ENCODE measurements at places on chromosomes 6 and 20. TPM values are rescaled to one million over a fixed set of nuclear protein-coding genes. Genes with fewer than 3 reads are reported as not detected.

LST1 gene
- not detected for total RNA-seq

EPM2A gene
- total RNA-seq, result 14.7 TPM

NKAIN2 gene
- 3.1 TPM for total RNA-seq

POM121L2 gene
- not detected for total RNA-seq

PTCRA gene
- total RNA-seq, result not detected

BTBD9 gene
- total RNA-seq, result 25.6 TPM

TRIM10 gene
- not detected for total RNA-seq

RFX6 gene
- total RNA-seq, result 28.7 TPM

SYNE1 gene
- 58.8 TPM for total RNA-seq

RAB44 gene
- total RNA-seq, result not detected

DNA sequence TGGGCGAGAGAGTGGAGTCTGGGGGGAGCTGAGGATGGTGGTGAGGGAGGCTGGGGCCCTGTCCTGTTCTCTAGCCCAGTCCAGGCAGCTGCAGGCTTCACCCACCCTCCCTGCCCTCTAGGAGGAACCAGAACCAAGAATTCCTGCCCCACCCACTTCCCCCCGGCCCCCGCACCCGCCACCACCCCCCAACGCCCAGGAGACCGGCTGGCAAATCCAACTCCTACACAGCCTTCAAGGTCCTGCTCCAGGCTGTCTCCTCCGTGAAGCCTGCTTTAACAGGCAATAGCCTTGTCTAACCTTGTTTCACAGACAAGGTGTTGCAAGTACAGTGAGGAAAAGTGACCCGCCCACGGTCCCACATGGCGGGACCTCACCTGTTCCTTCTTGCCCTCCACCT, 2.4 kb downstream of the SPDEF start:
- no peak for DNase-seq
- H3K4me3 ChIP-seq, result no peak overlapping the region
- peaks cover 13% of the 10 kb centered on the region for H3K4me1 ChIP-seq
- peaks cover 25% of the 10 kb centered on the region for H3K27me3 ChIP-seq
- H3K27ac ChIP-seq, result no peak overlapping the region

- H3K27ac ChIP-seq, result no peak overlapping the region
- H3K4me3 ChIP-seq, result no peak overlapping the region
- no peaks in the 10 kb centered on the region for H3K27me3 ChIP-seq
- H3K4me1 ChIP-seq, result peaks cover 7% of the 10 kb centered on the region
These were observed 37.1 kb downstream of the TOP1 start for GRCh38 chr20:41065716-41066115.

DNA sequence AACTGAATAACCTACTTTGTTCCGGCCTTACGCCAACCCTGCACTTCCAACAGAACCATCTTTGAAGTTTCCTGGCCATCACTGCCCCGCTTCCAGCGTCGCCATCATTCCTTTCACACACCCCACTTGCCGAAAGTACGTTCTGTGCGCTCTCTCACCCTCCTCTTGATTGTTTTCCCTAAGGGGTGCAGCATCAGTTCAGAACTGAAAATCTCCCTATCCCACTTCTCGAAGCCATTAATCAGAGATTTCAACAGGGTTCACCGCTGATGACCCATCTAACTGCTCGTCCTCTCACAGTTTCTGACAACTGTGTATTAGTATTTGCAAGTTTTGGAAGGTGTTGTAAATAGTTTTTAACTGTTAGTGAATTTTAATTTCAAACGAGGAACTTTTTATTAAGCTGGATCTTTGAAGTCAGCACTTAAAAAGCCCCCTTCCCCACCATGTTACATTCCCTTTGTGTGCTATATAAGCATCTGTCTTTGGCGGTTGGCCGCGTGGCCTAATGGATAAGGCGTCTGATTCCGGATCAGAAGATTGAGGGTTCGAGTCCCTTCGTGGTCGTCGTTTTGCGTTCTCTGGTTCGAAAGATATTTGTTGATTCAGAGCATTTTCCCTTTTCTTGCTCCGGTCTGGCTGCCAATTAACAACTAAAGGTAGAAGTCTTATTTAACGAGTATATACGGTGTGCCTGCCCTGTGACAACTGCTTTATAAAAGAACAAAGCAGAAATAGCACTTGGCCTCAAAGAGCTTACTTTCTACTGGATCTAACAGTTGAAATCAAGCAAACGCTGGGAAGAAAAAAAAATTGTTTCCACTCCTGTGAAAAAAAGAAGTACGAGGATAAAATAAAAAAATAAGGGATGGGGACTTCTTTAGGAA, 42.6 kb downstream of the TRIM27 start:
- H3K36me3 ChIP-seq, result no peaks in the 10 kb centered on the region
- peaks cover 7% of the 10 kb centered on the region for H3K4me1 ChIP-seq
- peak overlapping the region; percentile 97 for H3K27ac ChIP-seq
- DNase-seq, result peak; percentile 75
- H3K4me3 ChIP-seq, result peak overlapping the region; percentile 96

- H3K36me3 ChIP-seq, result peaks cover 2% of the 10 kb centered on the region
- peaks cover 20% of the 10 kb centered on the region for H3K27me3 ChIP-seq
- no peak overlapping the region for H3K4me3 ChIP-seq
- no peak overlapping the region for H3K27ac ChIP-seq
- peaks cover 44% of the 10 kb centered on the region for H3K4me1 ChIP-seq
These were observed 155.9 kb downstream of the NFATC2 start for GRCh38 chr20:51386586-51386985.

DNA sequence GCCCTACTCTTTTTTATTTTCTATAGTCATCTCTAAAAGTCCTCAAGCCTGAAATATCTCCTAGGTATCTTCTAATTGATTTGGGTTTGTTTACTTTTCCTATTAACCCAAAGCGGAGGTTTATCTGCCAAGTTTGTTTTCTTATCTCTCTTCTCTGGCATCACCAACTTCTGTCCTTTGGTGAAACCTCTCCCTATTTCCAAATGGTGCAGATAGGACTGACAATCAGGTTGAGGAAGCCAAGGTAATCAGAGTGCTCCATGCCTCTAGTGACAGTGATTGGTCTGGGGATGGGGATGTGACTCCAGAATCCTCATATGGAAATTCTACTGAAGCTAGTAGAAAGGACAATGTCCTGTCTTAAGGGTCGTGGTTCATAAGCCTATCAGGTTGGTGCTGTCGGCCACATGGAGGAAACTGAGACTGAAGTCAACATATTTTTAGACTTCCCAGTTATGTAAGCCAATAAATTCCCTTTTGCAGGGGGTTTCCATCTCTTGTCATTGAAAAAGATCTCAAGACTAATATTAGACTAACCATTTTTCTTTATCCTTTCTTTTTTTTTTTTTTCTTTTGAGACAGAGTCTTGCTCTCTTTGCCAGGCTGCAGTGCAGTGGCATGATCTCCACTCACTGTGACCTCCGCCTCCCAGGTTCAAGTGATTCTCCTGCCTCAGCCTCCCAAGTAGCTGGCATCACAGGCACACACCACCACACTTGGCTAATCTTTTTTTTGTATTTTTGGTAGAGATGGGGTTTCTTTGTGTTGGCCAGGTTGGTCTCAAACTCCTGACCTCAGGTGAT, 28.0 kb downstream of the KIF6 start:
- DNase-seq, result no peak
- H3K27ac ChIP-seq, result no peak overlapping the region
- peaks cover 5% of the 10 kb centered on the region for H3K4me1 ChIP-seq
- H3K27me3 ChIP-seq, result no peaks in the 10 kb centered on the region

DNA sequence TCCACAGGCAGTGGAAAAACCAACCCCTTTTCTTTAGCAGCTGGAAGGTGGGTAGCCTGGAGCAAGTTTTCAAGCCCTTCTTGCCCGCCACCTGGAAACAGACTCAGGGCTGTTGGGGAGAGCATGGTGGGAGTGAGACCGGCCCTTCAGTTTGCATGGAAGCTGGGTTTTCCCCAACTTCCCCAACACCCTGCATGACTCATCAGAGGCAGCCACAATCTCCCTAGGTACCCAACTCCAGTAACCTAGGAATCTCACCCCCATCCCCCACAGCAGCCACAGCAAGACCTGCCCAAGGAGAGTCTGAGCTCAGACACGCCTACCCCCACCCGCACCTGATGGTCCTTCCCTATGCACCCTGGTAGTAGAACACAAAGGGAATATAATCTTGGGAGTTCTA, 86.3 kb upstream of the IRAK1BP1 start:
- H3K36me3 ChIP-seq, result no peaks in the 10 kb centered on the region
- peaks cover 4% of the 10 kb centered on the region for H3K4me1 ChIP-seq

DNA sequence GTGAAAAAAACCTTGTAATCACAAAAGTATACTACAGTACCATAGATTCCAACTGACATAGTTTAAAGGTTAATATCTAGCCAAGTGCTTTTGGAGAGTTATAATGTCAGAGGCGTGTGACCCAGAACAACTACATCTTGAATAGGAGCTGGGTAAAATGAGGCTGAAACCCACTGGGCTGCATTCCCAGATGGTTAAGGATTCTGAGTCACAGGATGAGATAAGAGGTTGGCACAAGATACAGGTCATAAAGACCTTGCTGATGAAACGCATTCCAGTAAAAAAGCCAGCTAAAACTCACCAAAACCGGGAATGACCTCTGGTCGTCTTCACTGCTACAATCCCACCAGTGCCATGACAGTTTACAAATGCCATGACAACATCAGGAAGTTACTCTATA, 22.4 kb upstream of the KIAA0408 start:
- H3K27ac ChIP-seq, result no peak overlapping the region
- no peaks in the 10 kb centered on the region for H3K36me3 ChIP-seq
- H3K4me3 ChIP-seq, result no peak overlapping the region
- no peaks in the 10 kb centered on the region for H3K27me3 ChIP-seq

- no peak for DNase-seq
- H3K27me3 ChIP-seq, result peaks cover 52% of the 10 kb centered on the region
- no peaks in the 10 kb centered on the region for H3K36me3 ChIP-seq
These were observed 10.4 kb upstream of the SNRPB2 start for GRCh38 chr20:16719421-16719820.

GRCh38 chr6:123655521-123656306, 19.0 kb upstream of the TRDN start:
- no peak overlapping the region for H3K4me3 ChIP-seq
- H3K27me3 ChIP-seq, result no peaks in the 10 kb centered on the region
- no peaks in the 10 kb centered on the region for H3K4me1 ChIP-seq
- DNase-seq, result no peak
- no peak overlapping the region for H3K27ac ChIP-seq

DNA sequence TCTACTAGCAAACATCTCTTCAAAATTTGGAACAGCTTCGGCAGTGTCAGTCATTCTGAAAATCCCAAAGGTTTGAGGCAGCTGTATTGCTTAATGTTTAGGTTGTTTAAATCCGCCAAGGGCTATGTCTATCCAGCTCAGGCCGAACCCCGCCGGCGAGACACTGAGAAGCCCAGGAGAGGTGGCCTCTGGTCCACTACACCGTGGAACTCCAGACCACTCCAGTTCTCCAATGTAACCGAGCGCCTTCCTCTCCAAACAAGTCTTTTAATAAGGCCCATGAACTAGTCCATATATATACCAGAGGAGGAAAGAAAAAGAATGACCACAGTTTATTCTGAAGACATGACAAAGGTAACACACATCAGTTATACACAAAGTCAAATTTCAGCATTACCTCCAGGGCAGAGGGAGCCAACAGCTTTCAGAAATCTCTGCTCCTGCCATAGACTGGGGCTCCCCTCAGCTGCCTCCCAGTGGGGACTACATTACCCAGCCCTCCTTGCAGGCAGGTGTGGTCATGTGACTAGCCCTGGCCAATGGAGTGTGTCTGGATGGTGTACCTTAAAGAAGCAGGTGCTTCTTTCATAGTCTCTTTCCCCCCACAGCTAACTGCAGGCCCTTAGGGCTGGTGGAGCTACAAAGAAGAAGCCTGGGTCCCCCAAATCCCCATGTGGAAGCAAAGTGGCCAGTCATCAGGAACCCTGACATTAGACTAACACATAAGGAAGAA, at the start of gene RAMACL:
TSS of gene RAMACL (minus strand) at position 255 of the 733 bp plus-strand sequence. CDS start at position 54, 201 bp downstream.
- H3K4me1 ChIP-seq, result no peaks in the 10 kb centered on the region
- no peaks in the 10 kb centered on the region for H3K36me3 ChIP-seq
- H3K4me3 ChIP-seq, result no peak within 1 kb of the TSS
- DNase-seq, result no peak
- no peak within 1 kb of the TSS for H3K27ac ChIP-seq

DNA sequence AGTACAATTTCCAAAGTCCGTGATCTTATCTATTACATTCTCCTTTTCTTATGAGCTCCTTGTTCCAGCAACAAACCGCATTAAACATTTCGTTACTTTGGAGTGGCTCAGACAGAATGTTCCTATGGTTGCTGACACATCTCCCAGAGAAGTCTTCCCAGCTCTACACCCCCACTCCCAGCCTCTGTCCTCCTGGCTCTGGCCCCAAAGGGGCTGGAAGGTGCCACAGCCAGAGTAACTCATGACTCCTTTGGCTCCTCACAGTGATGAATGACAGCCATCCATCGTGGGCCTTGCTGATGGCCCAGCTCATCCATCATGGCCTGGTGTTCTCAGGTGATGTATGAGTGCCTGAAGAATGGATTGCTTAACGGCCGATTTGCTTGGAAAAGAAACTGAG, 203.0 kb downstream of the DHX35 start:
- H3K4me3 ChIP-seq, result no peak overlapping the region
- H3K27ac ChIP-seq, result no peak overlapping the region
- H3K36me3 ChIP-seq, result no peaks in the 10 kb centered on the region

DNA sequence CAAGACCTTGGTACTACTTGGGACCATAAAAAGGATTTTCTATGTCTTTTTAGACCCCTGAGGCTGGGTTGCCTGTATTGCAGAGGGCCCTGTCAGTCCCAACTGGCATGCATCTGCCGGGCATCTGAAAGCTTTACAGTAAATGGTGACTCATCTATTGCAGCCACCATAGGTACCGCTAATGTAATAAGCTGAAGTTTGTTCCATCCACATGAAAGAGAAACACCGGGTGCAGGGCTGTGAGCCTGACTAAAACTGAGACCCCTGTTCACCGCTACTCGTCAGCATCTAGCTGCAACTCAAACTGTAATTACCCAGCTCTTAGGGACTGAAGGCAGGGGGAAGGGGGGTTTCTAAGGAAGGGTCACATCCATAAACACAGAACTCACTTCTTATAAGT, 49.5 kb downstream of the TRERF1 start:
- H3K4me1 ChIP-seq, result peaks cover 3% of the 10 kb centered on the region
- no peak for DNase-seq
- no peak overlapping the region for H3K4me3 ChIP-seq
- no peaks in the 10 kb centered on the region for H3K27me3 ChIP-seq

GRCh38 chr20:17026346-17026745, 200.5 kb upstream of the PCSK2 start:
- no peak for DNase-seq
- no peak overlapping the region for H3K4me3 ChIP-seq
- peaks cover 2% of the 10 kb centered on the region for H3K36me3 ChIP-seq

- no peaks in the 10 kb centered on the region for H3K4me1 ChIP-seq
- no peak within 1 kb of the TSS for H3K4me3 ChIP-seq
- H3K36me3 ChIP-seq, result no peaks in the 10 kb centered on the region
- no peak for DNase-seq
- no peak within 1 kb of the TSS for H3K27ac ChIP-seq
- H3K27me3 ChIP-seq, result peaks cover 22% of the 10 kb centered on the region
These were observed at the start of gene PHACTR1 for GRCh38 chr6:12716298-12716916. Gene PHACTR1, plus strand, starts transcription at chr6:12716767.

DNA sequence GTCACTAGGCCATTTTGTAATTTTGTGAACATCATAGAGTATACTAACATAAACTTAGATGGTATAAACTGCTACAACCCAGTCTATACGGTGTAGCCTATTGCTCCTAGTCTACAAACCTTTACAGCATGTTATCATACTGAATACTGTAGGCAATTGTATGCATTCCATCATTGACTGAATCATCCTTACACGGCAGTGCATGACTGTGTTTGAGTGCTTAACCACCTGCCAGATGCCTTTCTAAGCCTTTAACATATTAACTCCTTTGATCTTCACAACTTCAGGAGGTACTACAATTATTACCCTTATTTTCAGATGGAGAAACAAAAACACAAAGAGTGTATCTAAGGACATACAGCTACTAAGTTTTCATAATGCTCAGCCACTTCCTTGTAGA, 14.0 kb downstream of the DPPA5 start:
- no peaks in the 10 kb centered on the region for H3K4me1 ChIP-seq
- no peak overlapping the region for H3K4me3 ChIP-seq
- no peak for DNase-seq
- no peaks in the 10 kb centered on the region for H3K27me3 ChIP-seq
